Erythroblast (primary cell): ENCODE measurements at places on chromosomes 5 and 9.

GRCh38 chr5:172110921-172111851 is 76.8 kb downstream of the STK10 start:
- peak; percentile 87 for DNase-seq

- no peak for DNase-seq
Measured at GRCh38 chr9:32404856-32405255, 20.4 kb downstream of the ACO1 start.

DNA sequence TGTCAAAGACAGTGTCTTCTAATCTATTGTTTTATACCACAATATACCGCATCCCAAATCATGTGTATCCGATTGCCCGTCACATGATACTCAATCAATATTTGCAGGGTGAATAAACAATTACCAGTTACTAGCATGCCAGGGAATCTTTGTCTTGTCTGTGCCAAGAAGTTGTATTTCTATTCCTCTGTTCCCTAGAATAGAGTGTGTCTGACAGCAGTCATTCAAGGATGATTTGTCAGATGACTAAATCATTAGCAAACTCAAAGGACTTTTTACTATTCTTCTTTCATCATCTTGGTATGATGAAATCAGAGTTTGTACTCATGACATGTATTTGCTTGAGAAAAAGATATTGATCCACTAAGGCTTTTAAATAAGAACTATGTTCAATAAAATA is 348.8 kb downstream of the HTR1A start:
- DNase-seq = no peak

DNA sequence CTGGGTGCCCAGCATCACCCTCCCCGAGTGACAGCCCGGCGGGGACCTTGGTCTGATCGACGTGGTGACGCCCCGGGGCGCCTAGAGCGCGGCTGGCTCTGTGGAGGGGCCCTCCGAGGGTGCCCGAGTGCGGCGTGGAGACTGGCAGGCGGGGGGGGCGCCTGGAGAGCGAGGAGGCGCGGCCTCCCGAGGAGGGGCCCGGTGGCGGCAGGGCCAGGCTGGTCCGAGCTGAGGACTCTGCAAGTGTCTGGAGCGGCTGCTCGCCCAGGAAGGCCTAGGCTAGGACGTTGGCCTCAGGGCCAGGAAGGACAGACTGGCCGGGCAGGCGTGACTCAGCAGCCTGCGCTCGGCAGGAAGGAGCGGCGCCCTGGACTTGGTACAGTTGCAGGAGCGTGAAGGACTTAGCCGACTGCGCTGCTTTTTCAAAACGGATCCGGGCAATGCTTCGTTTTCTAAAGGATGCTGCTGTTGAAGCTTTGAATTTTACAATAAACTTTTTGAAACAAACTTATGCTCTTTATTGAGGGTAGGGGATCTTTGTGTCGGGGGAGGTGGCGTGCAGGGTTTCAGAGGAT is 1.3 kb downstream of the GADD45G start:
- peak; percentile 87 for DNase-seq

DNA sequence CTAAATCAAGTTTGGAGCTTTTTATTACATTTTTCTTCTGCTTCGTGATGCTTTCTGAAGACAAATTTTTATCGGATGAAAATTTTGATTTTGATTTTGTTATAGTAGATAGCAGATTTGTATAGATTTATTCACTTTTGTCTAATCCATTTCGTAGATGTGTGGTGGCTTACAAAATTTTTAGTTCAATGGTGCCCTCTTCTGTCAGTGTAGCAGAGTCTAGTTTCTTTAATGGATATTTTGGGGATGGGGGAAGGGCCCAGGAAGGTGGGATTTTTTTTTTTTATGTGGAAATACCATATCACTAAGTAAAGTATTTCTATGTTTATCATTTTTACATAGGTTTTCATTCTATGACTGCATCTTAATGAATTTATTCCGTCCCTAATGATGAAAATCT is 259.9 kb upstream of the TARS1 start:
- peak; percentile 10 for DNase-seq

- no peak for DNase-seq
Measured at GRCh38 chr9:37727013-37727412, 26.6 kb upstream of the TRMT10B start.

DNA sequence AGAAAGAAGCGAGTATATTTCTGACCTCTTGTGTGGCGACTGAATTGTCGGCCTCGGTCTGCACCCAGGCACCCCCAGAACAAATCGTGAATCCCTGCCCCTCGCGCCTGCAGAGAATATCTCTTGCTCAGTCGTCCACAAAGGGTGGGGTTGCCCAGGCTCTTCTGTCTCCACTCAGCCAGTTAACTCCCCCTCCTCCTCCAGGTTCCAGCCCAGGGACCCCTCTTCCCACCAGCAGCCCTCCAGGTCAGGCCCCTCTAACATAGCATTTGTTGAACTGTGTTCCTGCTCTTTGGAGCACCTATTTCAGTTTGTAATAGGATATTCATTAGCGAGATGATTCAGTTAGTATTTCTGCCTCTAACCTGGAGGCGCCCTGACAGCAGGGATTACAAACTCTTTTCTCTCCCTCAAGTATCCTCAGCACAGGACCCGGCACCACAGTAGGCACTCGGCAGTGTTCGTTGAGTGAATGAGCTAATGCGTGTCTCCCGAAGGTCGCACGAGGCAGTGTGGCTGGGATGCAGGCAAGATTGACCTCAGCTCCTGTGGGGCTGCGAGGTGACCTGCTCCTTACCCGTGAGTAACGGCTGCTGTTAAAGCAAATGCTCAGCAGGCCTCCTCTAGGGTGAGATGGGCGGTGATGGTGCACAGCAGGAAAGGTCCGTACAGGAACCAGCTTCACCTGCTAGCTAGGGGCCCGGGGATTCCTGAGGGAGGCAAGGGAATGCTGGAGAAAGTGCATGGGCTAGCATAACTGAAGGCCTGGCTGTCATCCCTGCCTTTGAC is 25.8 kb downstream of the ZBTB34 start:
- DNase-seq = no peak

- DNase-seq = no peak
Measured at GRCh38 chr5:126871441-126871840, 94.5 kb downstream of the LMNB1 start.

GRCh38 chr5:77259476-77259875 is 49.0 kb downstream of the PDE8B start:
- DNase-seq = no peak

DNA sequence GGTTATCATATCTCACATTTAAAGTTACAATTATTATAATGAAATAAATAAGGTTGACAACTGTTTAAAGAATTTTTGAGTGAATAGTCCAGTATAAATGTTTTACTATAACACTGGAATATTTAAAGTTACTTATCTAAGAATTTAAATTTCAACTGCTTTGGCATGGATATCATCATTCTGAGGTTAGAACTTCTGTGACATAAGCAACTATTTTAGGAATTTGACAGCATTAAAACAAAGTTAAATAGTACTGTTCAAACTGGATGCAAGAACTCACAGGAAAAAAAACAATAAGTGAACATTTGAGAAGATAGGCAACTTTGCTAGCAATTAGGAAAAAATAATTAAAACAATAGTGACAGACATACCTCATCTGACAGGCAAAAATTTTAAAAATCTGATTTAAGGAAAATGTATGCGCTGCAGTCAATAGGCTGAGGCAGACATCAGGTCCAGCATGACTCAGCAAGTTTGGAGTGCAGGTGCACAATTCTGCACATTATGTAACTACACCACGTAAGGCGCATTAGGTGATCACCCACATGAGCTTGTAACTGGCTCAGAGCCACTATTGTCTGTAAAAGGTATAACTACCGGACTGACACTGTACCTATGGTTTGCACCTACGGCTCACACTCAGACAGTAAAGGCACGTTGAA is 180.6 kb downstream of the PDE4D start:
- peak; percentile 37 for DNase-seq

DNA sequence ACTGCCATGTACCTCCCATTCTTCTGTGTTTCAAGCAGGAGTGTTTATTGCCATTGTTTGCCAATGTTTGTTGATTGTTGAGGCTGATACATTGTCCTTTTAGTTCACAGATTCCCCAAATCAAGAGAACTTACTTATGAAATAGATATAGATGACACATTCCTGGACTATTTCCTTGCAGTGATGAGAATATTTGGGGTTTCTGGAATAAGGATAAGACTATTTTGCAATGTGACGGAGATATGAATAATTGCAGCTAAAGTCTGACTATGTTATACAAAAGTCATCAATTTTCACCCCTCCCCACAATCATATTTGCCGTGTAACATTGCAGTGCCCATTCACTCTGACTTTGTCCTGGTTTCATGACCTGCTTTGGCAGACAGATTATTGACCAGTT is 460.8 kb downstream of the CDH10 start:
- no peak for DNase-seq

- no peak for DNase-seq
Measured at GRCh38 chr5:52817818-52818217, 30.1 kb downstream of the ITGA1 start.

DNA sequence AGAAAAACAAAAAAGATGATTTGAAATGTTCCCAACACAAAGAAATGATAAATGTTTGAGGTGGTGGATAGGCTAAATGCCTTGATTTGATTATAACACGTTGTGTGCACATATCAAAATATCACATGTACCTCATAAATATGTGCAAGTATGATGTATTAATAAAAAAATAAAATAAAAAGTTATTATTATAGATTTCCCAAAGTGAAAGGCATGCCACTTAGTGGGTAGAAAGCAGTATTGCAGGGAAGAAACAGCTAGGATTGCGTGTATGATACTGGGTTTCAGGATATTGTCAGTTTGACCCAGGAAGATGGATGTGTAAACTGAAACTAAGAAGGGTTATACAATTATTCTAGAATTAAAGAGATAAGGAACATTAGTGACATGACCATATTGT is 3.6 kb upstream of the TMEM38B start:
- DNase-seq = no peak

- no peak for DNase-seq
Measured at GRCh38 chr5:133250527-133250926, 198.7 kb downstream of the HSPA4 start.

DNA sequence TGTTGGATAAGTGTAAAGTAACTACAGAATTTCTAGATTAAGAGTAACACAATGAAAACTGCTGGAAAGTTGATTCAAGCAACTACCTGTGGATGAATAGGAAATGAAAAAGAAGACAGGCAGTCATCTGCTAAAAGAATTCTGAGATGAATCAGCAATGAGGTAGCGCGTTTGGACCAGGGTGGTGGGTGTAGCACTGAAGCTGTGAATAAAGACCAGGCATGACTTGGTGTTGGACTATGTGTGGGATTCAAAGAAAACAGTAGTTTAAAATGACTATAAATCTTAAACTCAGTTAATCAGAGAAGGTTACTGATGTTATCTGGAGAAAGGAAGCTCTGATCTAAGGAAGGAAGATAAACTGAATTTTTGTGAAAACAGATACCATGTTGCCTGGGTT is 159.8 kb downstream of the FBN2 start:
- no peak for DNase-seq

DNA sequence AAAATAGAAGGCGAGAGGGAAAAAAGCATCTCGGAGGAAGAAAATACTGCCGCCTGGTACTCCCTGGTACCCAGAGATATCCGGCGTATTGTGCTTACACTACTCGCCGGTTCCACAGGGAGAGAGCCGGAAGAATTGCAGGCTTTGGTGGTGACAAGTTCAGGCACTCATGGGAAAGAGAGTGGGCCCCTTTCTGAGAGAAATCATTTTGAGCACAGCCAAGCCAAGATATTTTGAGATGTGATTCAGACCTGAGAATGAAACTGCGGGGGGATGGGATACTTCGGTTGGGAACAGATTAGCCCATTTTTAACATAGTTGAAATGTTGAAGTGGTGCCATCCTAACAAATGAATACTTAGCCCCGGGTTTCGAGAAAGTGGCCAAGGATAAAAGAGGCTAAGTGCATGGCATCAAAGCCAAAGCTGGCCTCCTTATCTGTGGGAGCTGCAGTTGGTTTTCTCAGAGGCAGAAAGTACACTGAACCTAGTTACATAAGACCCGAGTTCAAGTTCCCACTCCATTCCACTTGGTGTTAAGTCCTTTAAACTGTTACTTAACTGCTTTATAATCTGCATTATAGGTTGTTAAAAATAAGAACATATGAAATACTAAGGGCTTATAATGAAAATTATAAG is 62.7 kb downstream of the SLC1A3 start:
- DNase-seq = no peak

DNA sequence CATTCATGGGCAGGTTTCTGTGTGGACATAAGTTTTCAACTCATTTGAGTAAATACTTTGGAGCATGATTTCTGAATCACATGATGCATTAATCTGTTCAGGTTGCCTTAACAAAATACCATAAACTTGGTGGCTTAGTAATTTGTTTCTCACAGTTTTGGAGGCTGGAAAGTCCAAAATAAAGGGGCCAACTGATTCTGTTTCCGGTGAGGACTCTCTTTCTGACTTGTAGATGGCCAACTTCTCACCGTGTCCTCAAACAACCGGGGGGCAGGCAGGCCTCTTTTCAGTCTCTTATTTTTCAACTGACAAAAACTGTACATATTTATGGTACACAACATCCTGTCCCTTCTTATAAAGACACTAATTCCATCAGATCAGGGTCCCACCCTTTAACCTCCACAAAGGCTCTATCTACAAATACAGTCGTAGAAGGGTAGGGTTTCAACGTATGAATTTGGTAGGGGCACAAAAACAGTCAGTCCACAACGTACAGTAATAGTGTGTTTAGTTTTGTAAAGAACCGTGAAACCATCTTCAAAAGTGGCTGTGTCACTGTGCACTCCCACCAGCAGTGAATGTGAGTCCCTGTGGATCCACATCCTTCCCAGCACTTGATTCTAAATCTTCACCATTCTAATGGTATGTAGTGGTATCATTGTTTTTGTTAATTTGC is 37.2 kb downstream of the MLLT3 start:
- DNase-seq = no peak

- no peak for DNase-seq
Measured at GRCh38 chr5:137119321-137119720, 379.8 kb downstream of the SPOCK1 start.

DNA sequence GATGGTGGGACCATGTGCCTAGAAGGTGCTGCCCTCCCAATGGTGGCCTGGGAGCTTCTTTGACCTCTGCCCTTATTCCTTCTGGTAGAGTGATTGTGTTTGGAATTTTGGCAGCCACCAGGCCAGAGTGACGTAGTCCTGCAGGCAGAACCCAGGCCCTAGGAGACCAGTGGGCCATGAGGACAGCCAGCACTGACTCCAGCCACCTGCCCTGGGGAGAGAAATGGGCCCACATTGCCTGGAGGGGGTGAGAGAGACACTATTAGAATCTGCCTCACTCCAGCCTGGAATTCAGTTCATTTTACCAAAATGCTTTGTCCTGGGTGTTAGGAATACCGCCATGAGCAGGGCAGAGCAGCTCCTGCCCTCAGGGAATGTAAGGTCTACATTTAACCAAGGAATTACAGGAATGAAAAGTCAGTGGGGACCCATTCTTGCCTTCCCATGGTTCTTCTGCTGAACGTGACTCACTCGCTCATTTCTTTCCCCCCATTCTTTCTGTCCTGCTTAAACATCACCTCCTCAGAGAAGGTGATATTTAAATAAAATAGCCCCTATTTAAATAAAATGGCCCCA is 5.5 kb upstream of the COL27A1 start:
- no peak for DNase-seq

DNA sequence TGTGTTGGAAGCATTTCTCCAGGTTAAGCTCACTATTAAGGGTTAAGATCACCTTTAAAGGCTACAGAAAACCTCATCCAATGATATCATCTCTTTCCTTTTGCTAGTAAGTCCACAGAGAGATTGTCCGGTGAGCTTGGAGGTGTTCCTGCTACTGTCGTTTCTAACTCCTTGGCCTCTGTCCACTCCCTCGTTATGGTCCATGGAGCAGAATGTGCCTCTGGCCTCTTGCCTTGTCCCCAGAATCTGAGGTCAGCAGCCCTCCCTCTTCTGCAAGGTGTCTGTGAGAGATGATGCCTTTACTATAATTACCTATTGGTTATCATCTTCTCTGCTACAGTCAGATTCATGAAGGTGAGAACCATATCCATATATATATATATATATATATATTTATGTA is 15.0 kb downstream of the ORM2 start:
- DNase-seq = no peak
